Sigmoid colon (tissue), 7 donors: ENCODE measurements at places on chromosomes 16 and 17. TPM values are rescaled to one million over a fixed set of nuclear protein-coding genes. Genes with fewer than 3 reads are reported as not detected.
A peak's percentile ranks its signal among the peaks of the same experiment; 100 is the strongest.

The NOD2 gene
- 2.5 TPM for total RNA-seq

The DDX42 gene
- total RNA-seq: 112 TPM

DNA sequence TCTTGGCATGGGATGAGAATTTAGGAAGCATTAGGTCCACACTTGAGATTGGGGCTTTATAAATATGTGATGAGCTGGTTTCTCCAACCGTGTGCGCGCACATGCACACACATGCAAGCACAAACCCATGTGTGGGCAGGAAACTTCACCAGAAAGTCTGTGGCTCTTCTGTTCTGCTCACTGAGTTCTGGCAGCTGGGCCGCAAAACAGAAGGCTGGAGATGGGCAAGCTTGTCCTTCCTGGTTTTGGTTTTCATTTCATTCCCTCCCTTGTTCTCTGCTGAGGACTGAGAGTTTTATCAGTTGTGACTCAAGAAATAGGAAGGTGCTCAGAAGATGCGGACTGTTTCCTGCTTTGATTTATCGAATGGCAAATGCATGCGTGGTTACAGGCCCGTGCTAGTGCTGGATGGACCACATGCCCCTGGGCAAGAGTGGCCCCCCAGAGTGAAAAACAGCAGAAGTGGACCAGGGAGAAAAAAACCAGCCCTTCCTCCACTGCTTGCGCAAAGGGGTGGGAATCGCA is 14.1 kb downstream of the MAP3K14 start:
- no peak for DNase-seq

GRCh38 chr16:11400076-11400475 is 54.8 kb downstream of the RMI2 start:
- DNase-seq: peak; percentile 53

GRCh38 chr17:45722161-45722560 is 62.0 kb upstream of the CRHR1 start:
- DNase-seq: no peak

- DNase-seq: no peak
Measured at GRCh38 chr16:11901091-11901490, 14.7 kb downstream of the GSPT1 start.

- no peak for DNase-seq
Measured at GRCh38 chr16:51938861-51939260, 608.1 kb downstream of the TOX3 start.

The NPIPB2 gene
- 3.9 TPM for total RNA-seq

GRCh38 chr16:48247311-48247710 is at the start of gene ABCC11:
Gene ABCC11, minus strand, starts transcription at chr16:48247539. Its CDS starts 15,618 bp downstream, at chr16:48231921.
- no peak for DNase-seq

GRCh38 chr17:59366040-59366757 is 34.7 kb downstream of the YPEL2 start:
- no peak for DNase-seq

The ZNF23 gene
- total RNA-seq: 3.9 TPM

- no peak for DNase-seq
Measured at GRCh38 chr17:32307658-32308057, 34.3 kb downstream of the C17orf75 start.

GRCh38 chr16:86942151-86943051 is 364.1 kb downstream of the FOXL1 start:
- no peak for DNase-seq
